Stimulated activated CD8-positive, alpha-beta memory T cell treated with anti-CD3 and anti-CD28 coated beads, Interleukin-4, amount 100 ng/mL, for 4 hours (primary cell): ENCODE measurements at places on chromosomes 2 and 18.

DNA sequence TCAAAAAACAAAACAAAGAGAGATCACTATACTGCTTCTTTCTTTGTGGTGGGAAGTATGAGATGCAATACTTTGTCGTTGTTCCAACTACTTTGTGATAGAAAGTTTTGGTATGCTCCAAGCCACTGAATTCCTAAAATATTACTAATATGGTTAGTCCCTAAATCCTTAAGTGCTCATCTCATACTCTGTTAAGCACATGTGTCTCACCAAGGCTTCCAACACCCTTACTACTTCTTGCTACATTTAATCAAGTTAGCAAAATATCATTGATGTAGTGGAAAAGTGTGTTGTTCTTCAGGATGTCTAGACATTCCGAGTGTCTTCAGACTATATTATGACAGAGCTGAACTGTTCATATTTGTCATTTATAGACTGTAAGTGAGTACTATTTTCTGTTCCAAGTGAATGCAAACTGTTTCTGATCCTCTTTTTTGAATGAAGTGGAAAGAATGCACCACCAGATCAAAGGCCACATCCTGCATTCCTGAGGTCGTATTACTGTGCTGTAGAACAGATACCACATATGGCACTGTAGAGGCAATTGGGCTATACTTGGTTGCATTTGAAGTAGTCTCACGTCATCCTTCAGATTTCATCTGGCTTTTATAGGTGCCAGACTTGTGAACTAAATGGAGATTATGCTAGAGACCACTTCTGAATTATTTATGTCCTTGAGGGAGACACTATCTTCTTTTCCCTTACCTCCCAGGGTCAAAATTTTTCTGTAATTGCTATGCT, 298.4 kb upstream of the ZNF521 start:
- DNase-seq: no peak

GRCh38 chr2:88885679-88886416, 194.4 kb downstream of the RPIA start:
- DNase-seq: no peak

DNA sequence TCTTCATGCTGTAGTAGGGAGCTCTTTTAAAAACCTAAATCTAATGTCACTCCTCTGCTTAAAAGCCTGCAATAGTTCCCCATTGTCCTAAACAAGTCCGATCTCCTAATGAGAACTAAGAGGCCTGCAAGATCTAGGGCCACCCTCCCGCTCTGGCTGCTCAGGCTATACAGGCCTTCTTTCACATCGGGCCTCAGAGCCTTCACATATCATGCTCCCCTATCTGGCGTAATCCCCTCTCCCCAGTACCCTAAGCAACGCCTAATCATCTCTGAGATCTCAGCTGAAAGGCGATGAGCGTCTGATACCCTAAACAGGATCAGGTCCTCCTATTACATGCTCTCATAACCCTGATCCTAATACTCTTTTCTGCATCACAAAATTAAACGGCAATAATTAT, 1.9 kb downstream of the MAP4K3 start:
- DNase-seq: no peak

- no peak for DNase-seq
These were observed 37.1 kb upstream of the GATA6 start for GRCh38 chr18:22132258-22132657.

DNA sequence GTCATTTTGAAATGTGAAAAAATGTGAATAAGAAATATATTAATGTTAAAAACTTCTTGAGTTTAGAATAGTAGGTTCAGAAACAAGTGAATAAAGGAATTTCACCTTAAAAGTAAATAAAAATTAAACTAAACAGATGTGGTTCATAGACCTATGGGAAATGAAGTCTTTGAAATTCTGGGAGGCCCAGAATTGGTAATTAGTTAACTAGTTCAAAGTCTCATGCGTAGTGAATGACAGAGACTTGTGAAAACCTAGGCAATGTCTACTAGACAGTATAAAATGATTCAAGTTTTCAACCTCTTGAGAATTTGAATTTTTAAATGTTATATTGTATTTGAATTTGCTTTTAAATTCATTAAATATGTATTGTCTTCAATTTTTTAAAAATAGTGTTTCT, 32.6 kb upstream of the AAK1 start:
- DNase-seq: no peak

GRCh38 chr2:27407798-27408491, 1.4 kb downstream of the PPM1G start:
- no peak for DNase-seq

DNA sequence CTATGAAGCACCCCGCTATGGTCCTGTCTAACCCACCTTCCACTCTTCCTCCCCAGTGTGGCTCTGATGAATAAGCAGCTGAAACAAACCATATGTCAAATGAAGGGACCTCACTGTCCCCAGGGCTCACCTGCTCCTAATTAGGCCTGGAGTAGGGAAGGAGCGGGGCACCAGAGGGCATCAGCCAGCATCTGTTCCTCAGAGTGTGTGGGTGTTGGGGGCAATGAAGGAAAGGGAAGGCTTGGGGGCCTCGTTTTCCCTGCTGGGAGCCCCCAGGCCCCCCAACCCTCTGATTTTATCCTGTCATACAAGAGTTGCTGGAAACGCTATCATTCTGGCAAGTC, 274.7 kb downstream of the HAUS1 start:
- DNase-seq: no peak

DNA sequence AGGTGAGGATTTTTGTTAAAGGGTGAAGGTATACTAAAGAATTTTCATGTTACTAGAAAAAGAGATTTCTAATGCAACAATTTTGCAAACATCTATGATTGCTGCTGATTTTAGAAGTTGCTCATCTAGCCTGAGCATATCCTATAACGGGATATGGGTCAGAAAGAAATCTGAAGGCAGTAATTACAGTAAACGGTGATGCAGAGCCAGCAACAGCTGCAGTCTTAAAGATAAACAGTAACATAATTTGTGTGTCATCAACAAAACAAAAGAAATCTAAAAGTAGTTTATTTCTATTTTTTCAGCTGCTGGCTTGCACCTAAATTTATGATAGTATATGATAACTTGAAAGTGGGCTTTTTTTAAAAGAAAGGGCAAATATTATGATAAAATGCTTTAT, 215.7 kb downstream of the SLC4A10 start:
- no peak for DNase-seq

DNA sequence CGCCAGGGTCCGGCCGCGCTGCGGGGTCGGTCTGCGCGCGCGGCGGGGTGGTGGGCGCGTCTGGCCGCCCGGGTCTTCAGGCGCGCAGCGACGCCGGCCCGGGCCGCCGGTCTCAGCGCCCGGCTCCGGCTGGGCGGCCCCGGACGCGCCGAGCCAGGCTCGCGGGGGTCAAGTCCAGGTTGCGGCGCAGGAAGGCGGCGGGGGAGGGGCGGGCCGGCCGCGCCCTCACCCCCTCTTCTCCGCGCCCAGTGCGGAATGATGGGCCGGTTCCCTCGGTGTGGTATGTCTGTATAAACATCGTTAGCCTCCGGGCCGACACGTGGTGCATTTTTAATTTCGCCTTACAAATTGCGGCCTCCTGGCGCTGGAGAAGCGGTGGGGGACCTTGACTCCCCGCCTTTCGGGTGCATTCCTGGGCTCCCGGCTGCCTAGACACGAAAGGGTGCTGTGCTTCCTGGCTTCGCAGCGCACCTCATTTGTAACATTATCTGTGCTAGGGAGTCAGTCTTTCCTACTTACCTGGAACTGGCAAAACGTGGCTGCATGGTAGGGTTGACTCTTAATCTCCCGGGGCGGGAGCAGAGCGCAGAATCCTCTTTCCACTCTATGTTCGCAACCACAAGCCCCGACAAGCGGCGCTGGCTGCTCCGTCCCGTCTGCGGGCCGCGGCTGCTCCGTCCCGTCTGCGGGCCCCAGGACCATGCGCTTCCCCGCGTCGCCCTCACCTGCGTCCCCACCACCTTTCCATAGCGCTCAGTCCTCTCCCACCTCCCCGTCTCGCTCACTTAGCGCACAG, 69.0 kb downstream of the CTAGE1 start:
- no peak for DNase-seq

DNA sequence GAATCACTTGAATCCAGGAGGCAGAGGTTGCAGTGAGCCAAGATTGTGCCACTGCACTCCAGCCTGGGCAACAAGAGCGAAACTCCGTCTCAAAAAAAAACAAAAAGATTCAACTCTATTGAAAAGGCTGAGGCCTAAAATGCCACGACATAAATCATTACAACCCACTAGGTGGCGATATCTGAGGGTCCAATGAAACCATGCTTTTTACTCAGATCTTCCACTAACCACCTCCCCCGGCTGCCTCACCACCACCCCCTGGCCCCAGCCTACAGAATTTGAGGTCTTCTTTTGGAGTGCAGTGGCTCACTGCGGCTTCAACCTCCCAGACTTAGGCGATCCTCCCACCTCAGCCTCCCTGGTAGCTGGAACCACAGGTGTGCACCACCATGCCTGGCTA, 57.5 kb downstream of the AP1S3 start:
- DNase-seq: no peak

DNA sequence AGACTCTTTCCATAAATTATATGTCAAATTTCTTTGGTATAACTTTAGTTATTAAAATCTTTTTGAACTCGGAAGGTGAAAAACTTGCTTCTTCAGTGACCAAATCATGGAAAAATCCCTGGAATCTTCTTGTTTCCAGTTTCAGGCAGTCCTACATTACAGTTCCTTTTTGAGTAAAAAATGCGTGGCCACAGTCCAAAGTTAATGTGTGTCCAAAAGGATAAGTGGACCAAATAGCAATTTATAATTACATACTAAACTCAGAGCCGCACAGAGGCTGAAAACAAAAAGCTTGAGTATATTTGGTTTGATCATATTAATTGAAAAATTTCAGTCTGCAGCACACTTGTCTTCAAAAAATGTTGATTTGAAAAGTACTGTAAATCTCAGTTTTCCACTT, 28.4 kb upstream of the DYNC2LI1 start:
- DNase-seq: no peak

DNA sequence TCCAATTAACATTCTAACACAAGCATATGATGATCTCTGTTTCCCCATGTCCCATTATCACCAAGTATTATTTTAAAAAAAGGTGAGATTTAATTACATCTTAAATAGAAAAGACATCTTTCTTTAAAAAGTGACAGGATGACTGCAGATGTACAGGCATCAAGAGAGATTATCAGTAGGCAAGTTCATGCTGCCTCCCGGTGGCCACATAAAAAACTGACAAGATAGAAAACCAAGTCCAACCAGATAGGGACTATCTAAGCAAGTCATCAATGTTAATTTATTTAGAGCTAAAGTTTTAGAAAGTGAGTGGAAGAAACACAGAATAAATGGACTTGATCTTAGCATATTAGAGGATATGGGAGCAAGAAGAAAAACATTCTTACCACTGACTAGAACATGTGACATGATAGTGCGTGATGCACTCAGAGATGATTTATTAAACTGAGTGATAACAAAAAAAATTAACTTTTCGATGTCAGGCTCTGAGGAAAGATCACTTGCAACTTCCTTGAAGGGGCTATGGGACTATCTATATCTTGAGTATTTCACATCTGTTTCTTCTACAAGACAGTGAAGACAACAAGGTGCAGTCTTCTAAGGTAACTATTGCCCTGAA, 5.4 kb upstream of the TDRD15 start:
- no peak for DNase-seq

DNA sequence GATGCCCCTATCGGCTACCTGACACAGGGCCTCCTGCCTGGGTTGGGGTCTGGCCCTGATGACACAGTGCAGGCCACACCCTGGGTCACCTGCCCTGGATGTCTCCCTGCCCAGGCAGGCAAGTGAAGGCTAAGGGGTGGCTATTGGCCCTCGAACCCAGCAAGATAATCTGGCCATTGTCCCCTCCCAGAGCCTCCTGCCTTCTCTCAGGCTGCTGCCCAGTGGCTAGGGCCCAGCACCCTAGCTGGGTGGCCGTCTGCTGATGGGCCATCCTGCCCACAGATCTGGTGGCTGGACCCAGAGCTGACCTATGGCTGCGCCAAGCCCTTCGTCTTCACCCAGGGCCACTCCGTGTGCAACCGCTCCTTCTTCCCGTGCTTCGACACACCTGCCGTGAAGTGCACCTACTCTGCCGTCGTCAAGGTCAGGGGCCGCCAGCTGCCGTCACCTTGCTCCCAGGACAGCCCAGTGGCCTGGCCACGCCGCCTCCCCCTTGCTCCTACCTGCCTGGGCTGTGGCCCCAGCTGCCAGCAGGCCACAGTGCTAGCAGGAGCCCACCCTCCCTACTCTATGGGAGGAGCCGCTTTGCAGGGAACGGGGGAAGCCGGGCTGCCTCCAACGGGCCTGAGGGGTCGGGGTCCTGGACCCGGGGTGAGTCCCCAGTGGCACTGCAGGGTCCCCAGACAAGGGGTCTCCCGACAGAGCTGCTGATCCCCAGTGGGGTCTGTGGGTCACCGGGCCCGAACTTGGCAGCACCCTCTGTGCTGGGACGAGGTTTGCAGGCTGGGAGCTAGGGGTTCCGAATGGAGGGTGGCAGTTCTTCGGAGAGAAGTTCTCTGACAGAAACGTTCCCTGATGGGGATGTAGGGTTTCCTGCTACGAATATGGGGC, 4.1 kb downstream of the RNPEPL1 start:
- no peak for DNase-seq

DNA sequence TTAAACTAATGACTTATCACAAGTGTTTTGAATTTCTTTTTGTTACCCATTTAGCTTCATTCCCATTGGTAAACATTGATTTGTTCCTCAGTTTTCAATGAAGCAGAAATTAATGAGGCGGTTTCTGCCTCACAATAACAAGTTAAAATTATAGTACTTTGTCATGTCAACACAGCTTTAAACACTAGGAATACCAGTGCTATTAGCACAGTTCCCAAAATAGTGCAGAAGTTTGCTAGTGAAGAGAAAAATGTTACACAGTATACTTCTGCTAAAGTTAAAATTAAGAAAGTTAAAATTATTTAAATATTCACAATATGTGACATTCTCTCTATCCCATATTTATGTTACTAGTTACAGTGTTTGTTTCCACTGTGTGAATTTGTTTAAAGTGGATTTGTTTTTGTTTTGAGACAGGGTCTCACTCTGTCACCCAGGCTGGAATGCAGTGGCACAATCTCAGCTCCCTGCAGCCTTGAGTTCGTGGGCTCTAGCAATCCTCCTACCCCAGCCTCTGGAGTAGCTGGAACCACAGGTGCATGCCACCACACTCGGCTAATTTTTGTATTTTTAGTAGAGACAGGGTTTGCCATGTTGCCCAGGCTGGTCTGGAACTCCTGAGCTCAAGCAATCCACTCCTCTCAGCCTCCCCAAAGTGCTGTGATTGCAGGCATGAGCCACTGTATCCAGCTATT, 3.8 kb upstream of the CHN1 start:
- DNase-seq: no peak

- no peak for DNase-seq
These were observed 419 bp downstream of the EPHA4 start for GRCh38 chr2:221571551-221572218.
